ENCODE measurements at places on chromosomes 1 and 21.

DNA sequence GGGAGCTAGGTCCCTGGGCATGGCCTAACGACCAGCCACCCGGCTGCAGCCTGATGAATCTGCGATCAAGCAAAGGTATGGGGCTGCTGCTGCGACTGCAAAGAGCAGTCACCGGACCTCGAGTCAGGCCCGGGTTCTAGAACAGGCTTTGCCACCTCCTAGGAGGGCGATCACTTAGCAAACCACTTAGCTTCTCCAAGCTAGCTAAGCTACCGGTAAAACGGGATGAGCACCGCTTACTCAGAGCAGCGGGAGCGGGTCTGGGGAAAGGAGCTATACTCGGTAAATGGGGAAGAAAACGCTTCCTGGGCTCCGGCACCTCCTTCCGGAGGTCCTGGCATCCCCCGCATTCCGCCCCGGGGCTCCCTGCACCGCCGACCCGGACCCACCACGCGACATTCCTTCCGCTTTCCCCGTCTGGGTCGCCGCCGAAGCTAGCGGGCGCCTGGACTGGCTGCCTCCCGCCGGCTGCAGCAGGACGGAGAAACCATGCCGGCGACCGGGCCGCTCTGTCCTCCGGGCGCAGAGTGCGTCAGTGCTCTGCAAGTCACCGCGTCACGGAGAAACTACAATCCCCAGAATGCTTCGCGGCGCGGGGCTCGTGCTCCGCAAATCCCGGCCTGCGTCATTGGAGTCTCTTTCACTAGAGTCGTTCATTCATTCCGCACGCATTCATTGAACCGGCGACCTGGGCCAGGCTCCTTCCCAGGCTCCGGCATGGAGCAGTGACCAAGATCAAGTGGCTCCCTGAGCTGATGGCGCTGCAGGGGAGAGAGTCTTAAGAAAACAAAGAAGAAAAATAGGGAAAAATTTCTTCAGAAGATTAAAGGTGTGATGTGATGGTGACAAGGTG lies at the start of gene LSM10:
Gene LSM10, minus strand, starts transcription at position 531 of the 853 bp plus-strand sequence. CDS start 3,779 bp downstream, outside the sequence.
- DNase-seq: peak; percentile 87

- DNase-seq: no peak
Measured at GRCh38 chr1:34697818-34698217, 57.0 kb upstream of the GJB5 start.

GRCh38 chr1:76723949-76724348 lies 143.3 kb upstream of the ST6GALNAC5 start:
- no peak for DNase-seq

DNA sequence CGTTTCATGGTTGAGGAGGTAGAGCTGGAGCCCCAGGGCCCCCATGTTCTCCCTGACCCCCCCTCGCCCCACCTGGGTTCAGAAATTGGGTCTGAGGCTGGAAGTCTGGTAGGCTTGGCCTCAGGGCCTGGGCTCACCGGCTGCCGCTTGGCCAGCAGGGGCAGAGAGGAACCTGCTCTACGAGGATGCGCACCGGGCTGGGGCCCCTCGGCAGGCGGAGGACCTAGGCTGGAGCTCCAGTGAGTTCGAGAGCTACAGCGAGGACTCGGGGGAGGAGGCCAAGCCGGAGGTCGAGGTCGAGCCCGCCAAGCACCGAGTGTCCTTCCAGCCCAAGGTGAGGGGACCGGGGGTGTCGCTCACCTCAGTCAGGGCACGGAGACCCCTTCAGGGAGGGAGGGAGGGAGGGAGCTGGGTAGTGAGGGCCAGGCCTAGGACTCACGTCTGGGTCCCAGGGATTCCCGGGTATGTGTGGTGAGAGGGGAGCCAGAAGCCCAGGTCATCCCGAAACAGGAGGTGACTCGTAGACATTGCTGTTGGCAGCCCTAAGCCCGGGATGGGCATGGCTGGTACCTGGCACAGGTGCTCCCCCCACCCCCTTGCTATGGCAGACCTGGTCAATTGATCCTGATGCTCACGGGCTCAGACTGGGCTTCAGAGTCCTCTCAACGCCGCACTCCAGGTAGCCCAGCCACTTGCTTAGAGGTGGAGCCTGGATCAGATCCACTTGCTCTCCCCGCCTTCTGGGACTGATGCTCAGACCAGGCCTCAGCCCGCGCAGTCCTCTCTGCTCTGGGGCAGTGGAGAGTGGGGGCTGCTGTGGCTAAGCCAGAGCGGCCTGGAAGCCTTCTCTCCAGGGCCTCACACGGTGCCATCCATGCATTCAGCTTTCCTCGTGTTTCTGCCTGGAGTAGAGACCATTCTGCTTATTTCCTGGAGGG lies 68.4 kb downstream of the ARHGEF10L start:
- DNase-seq: no peak

DNA sequence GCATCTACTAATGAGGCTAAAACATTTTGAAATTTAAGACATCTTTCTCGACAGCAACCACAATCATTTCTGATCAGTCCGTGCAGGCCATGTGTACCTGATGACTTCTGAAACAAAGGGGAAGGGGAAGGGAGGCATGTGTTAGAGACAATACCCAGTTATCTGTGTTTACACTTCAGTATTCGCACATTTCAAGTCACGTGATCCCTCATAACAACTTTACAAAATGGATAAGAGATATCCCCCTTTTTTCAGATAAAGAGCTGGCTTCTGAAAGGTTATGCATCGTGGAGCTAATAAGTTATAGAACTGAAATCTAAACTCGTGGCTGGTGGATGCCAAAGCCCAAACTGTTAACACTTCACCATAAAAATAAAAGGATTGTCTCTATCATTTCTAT lies 175.7 kb downstream of the CHRM3 start:
- DNase-seq: no peak

- no peak for DNase-seq
Measured at GRCh38 chr1:224761245-224761644, 145.1 kb downstream of the CNIH3 start.

DNA sequence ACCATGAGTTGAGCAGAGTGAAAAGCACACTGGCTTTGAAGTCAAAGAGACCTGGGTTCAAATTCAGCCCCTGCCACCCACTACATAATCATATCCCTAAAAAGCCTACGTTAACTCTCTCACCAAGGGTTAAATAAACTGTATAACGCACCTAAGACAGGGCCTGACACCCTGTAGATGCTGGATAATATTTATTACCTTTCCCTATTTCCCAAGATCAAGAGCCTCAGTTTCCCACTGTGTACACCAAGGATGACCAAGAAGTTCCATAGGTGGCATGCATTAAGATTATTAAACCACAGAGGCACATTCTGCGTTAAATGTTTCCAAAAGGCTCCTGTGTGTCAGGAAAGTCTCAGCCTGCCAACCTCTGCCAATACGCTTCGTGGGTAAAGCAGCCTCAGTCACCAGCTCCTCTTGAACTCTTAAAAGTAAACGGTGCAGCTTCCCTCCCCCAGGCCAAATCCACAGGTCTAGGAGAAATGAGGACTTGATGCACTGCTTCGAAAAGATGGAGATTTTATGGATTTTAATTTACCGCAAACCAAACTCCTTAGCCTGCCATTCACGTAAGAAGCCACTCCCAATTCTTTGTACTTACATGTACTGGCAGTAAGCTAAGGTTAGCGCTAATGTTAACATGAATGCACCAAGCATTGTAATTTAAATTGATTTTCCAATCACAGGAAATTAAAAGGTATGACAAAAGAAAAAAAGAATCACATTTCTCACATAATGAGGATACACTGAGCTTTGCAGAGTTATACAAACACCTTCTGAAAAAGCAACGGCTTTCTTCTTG lies 2.6 kb downstream of the USP24 start:
- no peak for DNase-seq

- no peak for DNase-seq
Measured at GRCh38 chr1:180646547-180646946, 14.7 kb downstream of the XPR1 start.

DNA sequence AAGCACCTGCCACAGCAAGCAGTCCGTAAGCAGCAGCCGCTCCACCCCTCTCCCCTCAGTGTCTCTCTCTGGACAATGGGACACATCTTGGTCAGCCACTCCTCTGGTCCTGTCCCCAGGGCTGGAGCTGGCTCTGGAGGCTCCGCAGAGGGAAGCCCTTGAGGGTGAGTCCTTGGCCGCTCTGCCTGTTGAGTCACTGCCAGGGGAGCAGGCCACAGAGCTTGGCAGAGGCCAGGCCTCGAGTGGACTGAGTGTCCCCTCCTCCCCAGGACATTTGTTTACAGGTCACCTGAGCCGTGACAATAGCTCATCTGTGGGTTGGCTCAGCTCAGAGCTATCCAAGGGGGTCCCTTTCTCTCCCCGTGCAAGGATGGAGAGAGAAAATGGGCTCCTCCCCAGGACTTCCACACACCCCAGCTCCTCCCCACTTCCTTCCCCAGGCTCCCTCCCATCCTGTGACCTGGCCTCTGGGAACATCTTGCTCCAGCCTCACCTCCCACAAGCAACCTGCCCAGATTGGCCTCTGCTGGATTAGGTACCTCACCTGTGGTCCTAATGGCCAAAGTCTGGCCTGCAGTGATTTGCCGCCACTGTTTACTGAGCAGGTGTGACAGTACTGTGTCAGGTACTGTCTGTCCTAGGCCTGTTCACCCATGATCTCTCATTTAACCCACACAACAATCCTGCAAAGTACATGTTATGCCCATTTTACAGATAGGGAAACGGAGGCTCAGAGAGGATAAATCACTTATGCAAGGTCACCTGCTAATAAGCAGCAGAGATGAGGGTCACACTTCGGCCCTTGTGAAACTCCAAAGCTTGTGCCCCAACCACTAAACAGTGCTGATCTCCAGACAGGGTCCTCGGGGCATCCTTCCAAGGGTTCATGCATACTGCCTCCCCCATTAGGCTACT lies 4.8 kb downstream of the FAM131C start:
- DNase-seq: no peak

GRCh38 chr1:53327182-53327913 lies 522 bp downstream of the LRP8 start:
- peak; percentile 46 for DNase-seq

GRCh38 chr1:86706018-86706635 lies 1.8 kb downstream of the SH3GLB1 start:
- DNase-seq: no peak

DNA sequence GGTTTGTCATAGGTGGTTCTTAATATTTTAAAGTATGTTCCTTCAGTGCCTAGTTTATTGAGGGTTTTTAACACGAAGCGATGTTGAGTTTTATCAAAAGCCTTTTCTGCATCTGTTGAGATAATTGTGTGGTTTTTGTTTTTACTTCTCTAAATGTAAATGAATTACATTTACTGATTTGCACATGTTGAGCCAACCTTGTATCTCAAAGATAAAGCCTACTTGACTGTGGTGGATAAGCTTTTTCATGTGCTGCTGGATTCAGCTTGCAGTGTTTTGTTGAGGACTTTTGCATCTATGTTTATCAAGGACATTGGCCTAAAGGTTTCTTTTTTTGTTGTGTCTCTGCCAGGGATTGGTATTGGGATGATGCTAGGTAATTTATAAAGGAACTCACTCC lies 142.5 kb downstream of the PRDM2 start:
- no peak for DNase-seq

DNA sequence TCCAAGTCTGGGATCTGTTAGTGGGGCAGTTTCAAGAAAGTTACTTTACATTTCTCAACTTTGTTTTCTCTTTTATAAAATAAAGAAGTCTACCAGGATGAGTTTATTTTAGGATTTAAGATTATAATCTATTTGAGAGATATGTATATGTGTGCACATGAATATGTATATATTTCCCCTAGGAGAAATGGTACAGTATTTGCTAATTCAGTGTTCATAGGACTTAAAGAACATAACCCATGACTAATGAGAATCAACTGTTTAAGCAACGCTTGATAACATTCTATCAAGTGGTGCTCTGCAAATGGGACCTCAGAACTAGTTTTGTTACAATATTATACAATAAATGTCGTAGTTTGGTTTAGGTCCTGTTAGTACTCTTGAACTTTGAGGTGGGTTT lies 7.0 kb downstream of the BCAS2 start:
- no peak for DNase-seq

GRCh38 chr1:226882631-226883409 lies 12.4 kb downstream of the PSEN2 start:
- peak; percentile 20 for DNase-seq

- peak; percentile 27 for DNase-seq
Measured at GRCh38 chr1:67332653-67333529, 25.2 kb downstream of the IL12RB2 start.

DNA sequence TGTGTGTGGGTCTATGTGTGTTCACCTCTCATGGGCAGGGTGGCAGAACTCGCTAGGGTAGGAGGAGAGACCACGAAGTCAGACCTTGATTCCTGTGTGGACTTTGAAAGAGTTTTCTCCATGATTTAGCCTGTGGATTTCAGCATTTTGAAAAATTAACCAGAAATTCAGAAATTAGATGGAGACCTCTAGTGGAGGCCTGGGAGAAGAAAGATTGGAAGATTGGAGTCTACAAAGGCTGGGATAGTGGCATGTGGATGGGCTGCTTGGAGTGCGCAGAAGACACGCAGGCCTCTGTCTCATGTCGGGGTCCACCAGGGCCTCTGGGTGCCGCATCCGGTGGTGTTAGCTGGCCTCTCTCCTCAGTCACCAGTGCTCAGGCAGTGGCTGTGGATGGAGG lies 18.9 kb upstream of the IGSF5 start:
- DNase-seq: no peak

DNA sequence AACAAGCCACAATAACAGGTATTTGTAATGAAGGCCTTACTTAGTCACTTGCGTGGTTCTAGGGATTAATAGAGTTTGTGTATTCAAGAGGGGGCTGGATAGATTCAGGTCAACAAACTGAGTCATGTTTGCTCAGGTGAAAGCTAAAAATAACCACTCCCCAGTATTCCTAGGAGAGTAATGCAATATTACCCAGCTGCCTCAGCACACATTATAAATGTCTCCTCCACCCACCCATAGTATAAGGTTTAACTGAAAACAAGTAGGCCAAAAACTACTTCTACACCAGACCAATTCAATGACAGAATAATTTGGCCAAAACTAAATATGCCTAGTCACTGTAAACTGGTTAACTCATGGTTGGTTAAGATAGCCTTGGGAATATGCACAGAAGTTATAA lies 34.4 kb downstream of the WLS start:
- DNase-seq: no peak

- no peak for DNase-seq
Measured at GRCh38 chr1:206047271-206047670, 5.7 kb upstream of the RHEX start.

- no peak for DNase-seq
Measured at GRCh38 chr1:207820568-207821463, 69.0 kb downstream of the CD46 start.

GRCh38 chr1:161082996-161083747 lies 6.2 kb downstream of the NECTIN4 start:
- DNase-seq: no peak

DNA sequence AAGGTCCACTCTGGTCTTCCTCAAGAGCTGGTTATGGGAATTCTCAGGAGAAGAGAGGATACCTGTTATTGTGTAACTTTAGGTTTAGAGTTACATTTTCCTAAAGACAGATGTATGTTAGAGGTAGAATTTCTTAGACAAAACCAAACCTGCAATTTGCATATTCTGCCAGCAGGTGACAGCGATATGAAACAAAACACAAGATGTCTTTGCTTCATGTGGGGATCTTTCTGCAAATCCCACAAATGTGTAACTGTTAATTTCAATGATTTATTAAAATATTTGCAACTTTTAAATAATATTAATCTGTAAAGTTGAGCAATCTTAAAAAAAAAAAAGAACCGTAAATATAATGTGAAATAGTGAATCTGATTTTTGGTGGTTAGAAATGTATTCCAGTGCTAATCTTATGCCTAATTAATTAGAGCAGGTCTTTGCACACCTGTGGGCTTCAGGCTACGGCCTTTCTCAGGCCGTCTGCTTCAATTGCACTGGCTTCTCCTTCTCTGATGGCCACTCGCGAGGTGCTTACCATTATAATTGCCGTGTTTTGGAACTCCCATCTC lies 33.4 kb downstream of the FAM78B start:
- DNase-seq: no peak

GRCh38 chr1:200075522-200075921 lies 48.0 kb downstream of the NR5A2 start:
- no peak for DNase-seq

All from stimulated activated naive B cell treated with anti-CD40 and anti-IgM and Interleukin-4, amounts not matched to agents 10 μg/mL and 1 μg/mL and 100 μg/mL, for 72 hours (primary cell).